Hepatocyte (in vitro differentiated cells): ENCODE measurements at places on chromosomes 2 and 18.

- no peak for DNase-seq
These were observed 179.9 kb upstream of the HS6ST1 start for GRCh38 chr2:128498589-128498988.

DNA sequence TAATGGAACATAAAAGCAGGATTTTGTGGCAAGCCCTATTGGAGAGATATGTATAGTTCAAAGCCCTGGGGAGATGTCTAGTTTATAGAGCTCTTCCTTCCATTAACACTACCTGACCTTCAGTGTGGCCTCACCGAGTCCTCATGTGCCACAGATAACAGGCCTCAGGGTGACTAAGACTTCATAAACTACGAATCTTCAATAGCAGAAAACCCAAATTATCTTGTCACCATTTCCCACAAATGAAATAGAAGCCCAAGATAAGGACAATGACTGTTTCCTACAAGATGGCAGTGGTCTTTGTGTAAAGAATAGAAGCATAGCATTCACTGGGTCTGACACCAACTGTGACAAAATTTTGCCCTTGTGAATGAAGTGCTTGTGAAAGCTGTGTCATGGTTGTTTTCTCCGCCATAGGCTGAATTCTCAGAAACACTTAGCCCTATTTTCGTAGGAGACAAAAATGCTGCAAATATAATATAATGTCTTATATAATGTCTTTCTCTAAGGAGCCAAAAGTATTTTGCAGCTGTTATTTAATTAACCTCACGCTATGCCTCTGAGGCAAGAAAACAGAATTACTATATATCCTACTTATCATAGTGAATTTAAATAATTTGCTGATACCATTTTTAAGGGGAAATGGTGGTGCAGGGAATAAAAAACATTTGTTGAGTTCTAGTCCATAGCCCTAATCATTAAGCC is 136.7 kb upstream of the CWC22 start:
- no peak for DNase-seq

DNA sequence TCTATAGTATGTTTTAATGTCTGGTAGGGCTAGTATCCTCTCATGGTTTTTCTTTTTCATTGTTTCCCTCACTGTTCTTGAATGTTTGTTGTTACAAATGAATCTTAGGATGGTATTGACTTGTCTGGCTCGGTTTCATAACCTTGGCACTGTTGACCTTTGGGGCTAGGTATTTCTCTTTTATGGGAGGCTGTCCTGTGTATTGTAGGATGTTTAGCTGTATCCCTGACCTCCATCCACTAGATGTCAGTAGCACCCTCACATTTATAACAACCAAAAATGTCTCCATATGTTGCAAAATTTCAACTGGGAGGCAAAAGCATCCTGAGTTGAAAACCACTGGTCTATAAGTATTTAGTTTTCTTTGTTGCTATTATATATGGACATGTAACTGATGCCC is 7.0 kb upstream of the AOX1 start:
- DNase-seq, result peak; percentile 38

GRCh38 chr2:151280271-151280670 is 9.2 kb downstream of the NMI start:
- DNase-seq, result no peak

DNA sequence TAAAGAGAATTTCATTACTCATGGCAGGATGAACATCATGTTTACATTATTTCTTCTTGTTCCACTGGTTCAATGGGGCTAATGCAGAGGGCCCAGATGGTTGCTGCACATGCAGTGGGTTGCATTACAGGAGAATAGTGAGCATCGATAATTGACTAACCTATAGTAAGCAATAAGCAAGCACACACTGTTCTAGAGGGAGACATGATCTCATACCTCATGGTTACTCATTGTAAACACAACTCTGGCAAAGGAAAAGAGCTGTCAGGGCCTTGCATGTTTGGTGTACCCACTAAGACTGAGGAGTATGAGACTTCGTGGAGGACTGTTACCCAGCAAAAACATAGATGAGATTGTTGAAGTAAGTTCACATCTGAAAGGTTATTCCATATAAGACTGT is 885.6 kb upstream of the VRK2 start:
- DNase-seq, result no peak

DNA sequence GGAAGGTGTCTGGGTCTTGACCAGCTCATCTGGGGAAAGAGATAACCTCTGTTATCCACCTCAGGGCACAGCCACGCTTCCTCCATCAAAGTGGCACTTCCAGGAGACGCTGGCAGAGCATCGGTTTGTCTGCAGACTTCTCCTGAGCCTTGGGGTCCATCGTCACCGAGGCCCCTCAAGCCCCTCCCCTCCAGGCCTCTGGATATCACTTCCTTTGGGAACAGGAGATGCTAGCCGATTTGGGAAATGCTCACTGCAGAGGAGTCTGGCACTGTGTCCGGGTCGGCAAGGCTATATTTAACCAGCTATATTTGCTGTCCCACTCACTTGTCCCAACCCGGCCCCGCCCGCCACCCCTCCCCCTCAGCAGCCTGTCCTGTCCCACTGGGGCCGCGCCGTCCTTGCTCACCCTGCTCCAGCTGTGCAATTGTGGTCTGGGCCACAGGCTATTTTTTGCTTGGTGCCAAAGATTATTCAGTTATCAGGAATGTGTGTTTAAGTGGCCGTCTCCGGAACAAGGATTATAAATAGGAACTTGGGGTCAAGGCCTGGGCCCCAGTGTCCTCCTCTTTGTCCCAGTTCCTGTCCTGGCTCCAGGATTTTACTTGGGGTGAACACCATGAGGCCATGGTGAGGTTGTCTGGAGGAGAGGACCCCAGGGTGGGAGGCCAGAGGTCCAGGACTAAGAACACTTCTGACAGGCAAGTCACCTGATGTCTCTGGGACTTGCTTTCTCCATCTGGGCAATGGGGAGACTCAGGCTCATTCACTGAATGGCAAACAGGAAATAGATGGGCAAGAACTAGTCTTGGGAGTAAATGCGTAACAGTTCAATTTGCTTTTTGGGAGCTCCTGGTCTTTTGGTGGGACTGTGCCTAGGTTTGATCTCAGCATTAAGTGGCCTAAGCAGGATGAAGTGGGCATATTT is 263.6 kb downstream of the DYSF start:
- DNase-seq, result no peak

DNA sequence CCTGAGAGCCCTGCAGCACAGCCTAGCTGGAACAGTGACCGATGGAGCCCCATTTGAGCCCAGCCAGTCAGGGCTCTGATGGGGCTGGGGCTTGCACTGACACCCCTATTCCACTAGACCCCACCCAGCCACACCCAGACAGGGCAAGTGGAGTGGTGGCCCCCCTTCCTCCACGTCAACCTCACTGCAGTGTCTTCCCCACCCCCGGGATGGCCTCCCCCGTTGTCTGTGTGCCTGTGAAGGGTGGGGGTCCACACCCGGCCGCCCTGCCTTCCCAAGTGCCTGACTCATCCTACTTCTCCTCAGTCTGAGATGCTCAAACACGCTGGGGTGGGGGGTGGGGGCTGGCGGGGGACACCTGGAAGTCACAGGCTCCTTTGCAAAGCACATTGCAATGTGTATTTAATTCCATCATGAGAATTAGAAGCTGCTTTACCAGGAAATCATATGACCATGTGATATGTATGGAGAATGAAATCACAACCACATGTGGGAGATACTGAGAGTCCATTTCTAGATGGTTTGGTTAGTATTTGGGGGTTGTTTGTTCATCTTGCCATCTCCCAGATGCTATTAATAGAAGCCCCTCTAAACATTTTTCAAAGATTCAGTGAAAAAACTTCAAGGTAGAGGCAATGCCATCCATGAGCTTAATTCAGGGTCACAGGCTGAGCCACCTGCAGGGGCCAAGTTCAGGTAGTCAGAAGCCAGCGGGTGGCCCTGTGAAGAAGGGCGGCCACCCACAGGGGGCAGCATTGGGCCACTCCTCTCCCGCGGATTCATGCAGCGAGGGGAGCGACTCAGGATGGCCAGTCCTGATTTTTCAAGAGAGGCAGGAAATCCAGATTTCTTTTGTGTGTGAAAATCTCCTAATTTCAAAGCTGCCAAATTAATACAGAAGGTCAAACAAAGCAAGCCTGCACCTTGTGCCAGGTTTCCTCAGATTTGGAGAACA is 22.7 kb upstream of the GMPPA start:
- DNase-seq, result peak; percentile 88

- DNase-seq, result no peak
These were observed 260.3 kb downstream of the MYCN start for GRCh38 chr2:16200554-16201193.

DNA sequence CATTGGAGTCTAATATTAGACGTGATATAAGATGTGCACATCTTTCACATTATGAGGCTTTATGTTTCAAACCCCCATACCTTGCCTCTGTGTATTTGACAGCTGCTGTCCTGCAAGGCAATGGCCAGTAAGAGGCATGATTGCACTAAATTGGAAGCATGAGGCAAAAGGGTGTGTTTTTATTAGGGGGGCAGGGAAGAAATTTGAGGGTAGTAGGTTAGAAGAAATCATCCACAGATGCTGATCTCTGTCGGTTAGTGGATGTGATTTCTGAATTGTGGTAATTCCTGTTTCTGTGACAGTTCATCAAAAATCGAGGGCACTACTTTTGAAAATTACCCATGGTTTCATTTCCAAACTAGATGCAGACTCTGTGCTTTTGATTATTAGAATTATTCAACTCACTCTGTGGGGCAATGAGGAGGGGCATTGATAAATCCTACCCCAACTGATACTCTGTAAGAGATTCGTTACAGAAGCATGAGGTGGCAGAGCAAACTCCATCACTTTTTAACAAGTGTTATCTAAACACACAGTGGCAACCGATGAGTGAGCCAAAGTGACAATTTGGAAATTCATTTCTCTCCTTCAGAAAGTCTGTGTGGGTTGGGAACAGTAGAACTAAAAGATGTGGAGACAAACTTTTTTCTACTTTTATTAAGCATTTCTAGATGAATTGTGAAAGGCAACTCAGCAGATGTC is 453.0 kb downstream of the ARHGAP15 start:
- no peak for DNase-seq

DNA sequence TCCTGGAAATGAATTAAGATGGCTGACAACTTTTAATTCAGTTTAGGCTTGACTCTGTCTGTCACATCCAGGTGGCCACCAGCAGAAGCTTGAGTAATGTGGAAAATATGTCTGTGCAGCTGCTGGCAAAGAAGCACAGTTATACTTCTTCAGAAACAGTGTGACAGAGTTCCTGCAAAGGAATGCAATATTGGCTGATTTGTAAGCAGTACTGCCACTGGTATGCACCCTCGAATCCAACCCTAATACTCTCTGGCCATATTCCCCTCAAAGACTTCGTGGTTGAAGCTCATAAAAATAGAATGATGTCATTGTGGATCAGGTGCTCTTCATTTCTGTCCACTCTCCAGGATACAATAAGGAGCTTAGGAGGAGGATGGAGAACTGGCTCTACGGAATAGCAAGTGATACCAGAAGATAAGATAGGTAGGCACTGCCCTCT is 86.2 kb downstream of the METTL8 start:
- peak; percentile 9 for DNase-seq

- DNase-seq, result no peak
These were observed 95.7 kb upstream of the NRP2 start for GRCh38 chr2:205586626-205587025.
